ENCODE measurements at places on chromosomes 1 and 21.

- H3K27ac ChIP-seq, result no peak overlapping the region
- no peak for DNase-seq
- peaks cover 15% of the 10 kb centered on the region for H3K36me3 ChIP-seq
- no peaks in the 10 kb centered on the region for H3K27me3 ChIP-seq
Measured at GRCh38 chr1:5998906-5999301, 6.7 kb upstream of the NPHP4 start.

DNA sequence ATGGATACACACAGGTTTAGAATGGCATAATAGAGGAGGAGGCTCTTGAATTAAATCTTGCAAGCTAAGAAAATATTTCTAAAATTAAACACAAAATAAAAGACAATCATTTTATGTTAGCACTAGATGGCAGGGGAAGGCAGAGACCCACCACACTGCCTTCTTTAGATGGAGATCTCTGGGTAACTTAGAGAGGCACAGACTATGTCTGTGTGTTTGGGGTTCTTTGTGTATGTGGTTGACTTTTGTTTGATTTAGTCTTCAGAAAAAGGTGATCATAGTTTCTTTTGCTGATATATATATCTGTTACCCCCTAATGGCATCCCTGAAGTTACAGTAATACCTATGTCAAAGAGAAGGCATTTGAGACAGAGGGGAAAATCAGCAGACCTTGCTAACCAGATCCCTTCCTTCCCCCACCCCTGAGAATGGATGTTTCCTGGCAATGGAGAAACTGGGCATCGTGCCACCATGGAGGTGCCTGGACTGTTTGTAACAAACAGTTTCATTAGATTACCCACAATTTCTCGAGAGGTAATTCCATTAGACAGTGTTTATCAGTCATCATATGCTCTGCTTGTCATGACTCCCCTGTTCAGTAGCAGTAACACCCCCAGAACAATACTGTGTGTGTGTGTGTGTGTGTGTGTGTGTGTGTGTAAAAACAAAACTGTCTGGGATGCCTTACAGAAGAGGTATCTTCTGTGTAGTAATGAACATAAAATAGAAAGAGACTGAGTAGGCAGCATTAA, 228.3 kb upstream of the DEPDC1 start:
- no peaks in the 10 kb centered on the region for H3K36me3 ChIP-seq
- DNase-seq, result no peak
- H3K27me3 ChIP-seq, result no peaks in the 10 kb centered on the region
- H3K4me1 ChIP-seq, result no peaks in the 10 kb centered on the region

DNA sequence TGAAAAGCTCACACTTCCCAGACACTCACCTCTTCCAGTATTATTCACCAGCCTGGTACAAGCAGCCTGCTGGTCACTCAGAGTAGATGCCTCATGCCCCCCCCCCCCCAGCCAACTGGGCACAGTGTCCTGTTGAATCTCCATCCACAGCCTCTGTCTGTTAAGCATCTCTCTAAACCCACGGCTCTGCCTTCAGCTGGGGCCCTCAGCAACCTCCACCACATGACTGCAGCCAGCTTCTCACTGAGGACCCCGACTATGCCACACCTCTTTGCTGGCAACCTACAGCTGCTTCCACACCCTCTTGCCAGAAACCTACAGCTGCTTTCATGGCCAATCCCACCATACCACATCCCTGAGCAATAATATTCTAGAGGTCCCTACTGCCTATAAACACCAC, 113.1 kb downstream of the RHOU start:
- no peaks in the 10 kb centered on the region for H3K27me3 ChIP-seq
- H3K27ac ChIP-seq, result no peak overlapping the region
- no peak for DNase-seq
- H3K36me3 ChIP-seq, result no peaks in the 10 kb centered on the region
- peaks cover 3% of the 10 kb centered on the region for H3K4me1 ChIP-seq
- H3K4me3 ChIP-seq, result no peak overlapping the region

DNA sequence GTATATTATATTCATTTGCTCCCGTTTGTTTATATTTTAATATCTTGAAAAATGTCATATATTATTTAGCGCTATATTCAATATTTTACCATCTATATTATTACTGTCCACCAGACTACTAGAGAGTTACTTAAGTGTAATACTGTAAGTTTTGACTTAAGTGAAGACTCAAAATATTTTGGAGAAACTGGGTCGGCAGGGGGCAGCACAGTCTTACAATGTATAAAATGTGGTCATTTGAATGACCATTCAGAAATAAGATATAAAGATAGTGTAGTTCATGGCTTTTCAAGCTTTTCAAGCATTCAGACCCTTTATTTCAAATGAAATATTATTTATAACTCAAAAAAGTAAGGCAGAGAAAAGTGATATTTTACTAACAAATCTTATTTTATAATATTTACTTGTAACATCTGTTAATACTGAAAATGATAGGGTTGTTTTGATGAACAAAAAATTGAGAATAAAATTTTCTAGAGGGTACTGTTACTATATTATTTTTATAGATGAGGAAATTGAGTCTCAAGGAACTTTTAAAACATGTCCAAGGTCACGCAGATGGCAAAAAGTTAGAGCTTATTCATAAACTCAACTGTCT, 89.0 kb upstream of the SERTAD4 start:
- no peak overlapping the region for H3K27ac ChIP-seq
- peaks cover 2% of the 10 kb centered on the region for H3K27me3 ChIP-seq
- no peaks in the 10 kb centered on the region for H3K4me1 ChIP-seq

- no peak for DNase-seq
- no peak overlapping the region for H3K27ac ChIP-seq
- H3K4me3 ChIP-seq, result no peak overlapping the region
- H3K4me1 ChIP-seq, result no peaks in the 10 kb centered on the region
- H3K36me3 ChIP-seq, result no peaks in the 10 kb centered on the region
Measured at GRCh38 chr1:210910020-210910575, 223.8 kb downstream of the KCNH1 start.

- H3K4me3 ChIP-seq, result peak overlapping the region; percentile 44
- H3K4me1 ChIP-seq, result peaks cover 38% of the 10 kb centered on the region
- no peak overlapping the region for H3K27ac ChIP-seq
- DNase-seq, result no peak
- no peaks in the 10 kb centered on the region for H3K27me3 ChIP-seq
Measured at GRCh38 chr21:34890724-34891612, 158.1 kb downstream of the RUNX1 start.

- no peaks in the 10 kb centered on the region for H3K36me3 ChIP-seq
- H3K27ac ChIP-seq, result no peak overlapping the region
- H3K27me3 ChIP-seq, result no peaks in the 10 kb centered on the region
Measured at GRCh38 chr1:240618946-240619345, 7.0 kb upstream of the GREM2 start.

DNA sequence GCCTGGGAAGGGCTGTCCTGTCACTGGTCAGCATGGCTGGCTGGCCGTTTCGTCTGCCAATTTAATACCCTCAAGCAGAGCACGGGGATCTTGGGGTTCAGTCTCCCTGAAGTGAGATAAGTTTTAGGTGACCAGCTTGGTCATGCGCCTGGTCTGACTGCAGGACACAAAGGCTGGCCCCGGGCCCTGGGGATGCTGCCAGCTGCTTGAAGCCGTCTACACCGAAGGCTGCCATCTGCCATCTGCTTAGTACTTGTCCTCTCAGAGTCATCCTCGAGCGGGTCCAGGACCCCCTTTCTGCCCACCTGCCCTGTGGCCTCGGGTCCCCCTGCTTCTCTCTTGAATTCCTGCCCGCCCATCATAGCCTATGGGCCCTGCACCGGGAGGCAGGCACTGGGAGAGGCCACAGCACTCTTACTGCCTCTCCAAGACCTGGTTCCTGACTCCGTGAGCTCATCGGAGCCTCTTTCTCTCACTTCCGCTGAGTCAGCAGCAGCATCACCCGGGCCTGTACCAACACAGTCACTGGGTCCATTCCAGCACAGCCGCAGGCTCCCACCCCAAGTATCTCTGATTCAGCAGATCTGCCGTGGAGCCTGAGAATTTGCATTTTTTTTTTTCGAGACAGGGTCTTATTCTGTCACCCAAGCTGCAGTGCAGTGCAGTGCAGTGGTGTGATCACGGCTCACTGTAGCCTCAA, 7.0 kb downstream of the FBLIM1 start:
- H3K4me1 ChIP-seq, result no peaks in the 10 kb centered on the region
- no peak overlapping the region for H3K27ac ChIP-seq
- peaks cover 3% of the 10 kb centered on the region for H3K27me3 ChIP-seq
- no peaks in the 10 kb centered on the region for H3K36me3 ChIP-seq
- no peak for DNase-seq

GRCh38 chr1:242002072-242002471, 3.2 kb upstream of the MAP1LC3C start:
- H3K36me3 ChIP-seq, result no peaks in the 10 kb centered on the region
- no peak overlapping the region for H3K4me3 ChIP-seq
- H3K4me1 ChIP-seq, result peaks cover 4% of the 10 kb centered on the region
- H3K27me3 ChIP-seq, result no peaks in the 10 kb centered on the region
- no peak for DNase-seq

DNA sequence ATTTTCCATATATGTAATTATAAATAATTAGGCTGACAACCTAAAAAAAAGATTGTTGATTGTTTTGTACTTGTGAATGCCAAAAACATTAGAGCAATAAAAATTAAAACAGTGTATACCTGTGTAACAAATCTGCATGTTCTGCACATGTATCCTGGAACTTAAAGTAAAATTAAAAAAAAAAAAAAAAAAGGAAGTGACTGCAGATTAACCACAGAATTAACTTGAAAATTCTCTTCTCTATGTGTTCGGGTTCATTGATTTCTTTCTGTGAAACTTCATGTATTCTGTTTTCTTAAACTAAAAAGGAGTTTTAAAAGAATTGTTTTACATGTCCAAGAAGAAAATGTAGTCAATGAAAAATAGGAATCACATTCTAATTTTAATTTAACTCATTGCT, 95.7 kb downstream of the FASLG start:
- DNase-seq, result no peak
- H3K4me1 ChIP-seq, result no peaks in the 10 kb centered on the region
- no peak overlapping the region for H3K27ac ChIP-seq
- H3K4me3 ChIP-seq, result no peak overlapping the region

DNA sequence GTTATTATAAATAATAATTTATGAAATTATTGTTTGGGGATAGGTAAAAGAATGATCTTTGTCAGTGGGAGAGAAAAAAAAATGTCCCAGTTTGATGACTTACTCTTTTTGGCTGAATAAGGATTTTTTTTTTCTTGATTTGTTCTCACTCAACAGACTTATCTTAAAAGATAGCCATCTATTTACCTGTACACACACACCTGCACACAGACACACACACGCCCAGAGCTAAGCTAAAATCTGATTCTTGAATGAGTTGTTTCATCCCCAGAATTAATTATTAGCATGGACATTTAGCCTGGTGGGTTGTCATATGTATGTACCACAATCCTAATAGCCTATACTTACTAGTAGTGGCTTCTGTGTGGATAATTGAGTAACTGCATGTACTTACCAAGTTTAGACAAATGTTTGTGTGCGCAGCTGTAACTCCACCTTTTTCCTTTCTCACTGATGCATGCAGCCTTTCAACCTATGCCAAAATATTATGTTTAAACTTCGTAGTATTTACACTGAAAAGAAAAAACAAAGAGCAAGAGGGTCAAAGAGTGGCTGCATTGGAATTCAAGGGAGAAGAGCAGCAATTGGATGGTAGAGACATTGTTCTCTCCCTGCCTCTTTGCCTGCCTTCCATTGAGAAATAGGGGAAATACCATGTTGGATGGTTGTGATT, 174.3 kb downstream of the ADGRL2 start:
- no peaks in the 10 kb centered on the region for H3K4me1 ChIP-seq
- H3K36me3 ChIP-seq, result no peaks in the 10 kb centered on the region
- DNase-seq, result no peak
- H3K27ac ChIP-seq, result no peak overlapping the region
- H3K27me3 ChIP-seq, result no peaks in the 10 kb centered on the region

- no peak overlapping the region for H3K27ac ChIP-seq
- H3K4me1 ChIP-seq, result peaks cover 25% of the 10 kb centered on the region
- H3K4me3 ChIP-seq, result no peak overlapping the region
- no peak for DNase-seq
- peaks cover 18% of the 10 kb centered on the region for H3K27me3 ChIP-seq
Measured at GRCh38 chr1:151720125-151720524, 1.2 kb upstream of the RIIAD1 start.

GRCh38 chr1:197305925-197306324, 37.9 kb downstream of the CRB1 start:
- H3K27ac ChIP-seq, result no peak overlapping the region
- H3K4me3 ChIP-seq, result no peak overlapping the region
- H3K27me3 ChIP-seq, result peaks cover 4% of the 10 kb centered on the region
- H3K4me1 ChIP-seq, result no peaks in the 10 kb centered on the region
- DNase-seq, result no peak

GRCh38 chr1:212030936-212031528, 4.3 kb downstream of the INTS7 start:
- no peak overlapping the region for H3K27ac ChIP-seq
- H3K4me1 ChIP-seq, result peaks cover 13% of the 10 kb centered on the region
- DNase-seq, result no peak
- H3K27me3 ChIP-seq, result no peaks in the 10 kb centered on the region

DNA sequence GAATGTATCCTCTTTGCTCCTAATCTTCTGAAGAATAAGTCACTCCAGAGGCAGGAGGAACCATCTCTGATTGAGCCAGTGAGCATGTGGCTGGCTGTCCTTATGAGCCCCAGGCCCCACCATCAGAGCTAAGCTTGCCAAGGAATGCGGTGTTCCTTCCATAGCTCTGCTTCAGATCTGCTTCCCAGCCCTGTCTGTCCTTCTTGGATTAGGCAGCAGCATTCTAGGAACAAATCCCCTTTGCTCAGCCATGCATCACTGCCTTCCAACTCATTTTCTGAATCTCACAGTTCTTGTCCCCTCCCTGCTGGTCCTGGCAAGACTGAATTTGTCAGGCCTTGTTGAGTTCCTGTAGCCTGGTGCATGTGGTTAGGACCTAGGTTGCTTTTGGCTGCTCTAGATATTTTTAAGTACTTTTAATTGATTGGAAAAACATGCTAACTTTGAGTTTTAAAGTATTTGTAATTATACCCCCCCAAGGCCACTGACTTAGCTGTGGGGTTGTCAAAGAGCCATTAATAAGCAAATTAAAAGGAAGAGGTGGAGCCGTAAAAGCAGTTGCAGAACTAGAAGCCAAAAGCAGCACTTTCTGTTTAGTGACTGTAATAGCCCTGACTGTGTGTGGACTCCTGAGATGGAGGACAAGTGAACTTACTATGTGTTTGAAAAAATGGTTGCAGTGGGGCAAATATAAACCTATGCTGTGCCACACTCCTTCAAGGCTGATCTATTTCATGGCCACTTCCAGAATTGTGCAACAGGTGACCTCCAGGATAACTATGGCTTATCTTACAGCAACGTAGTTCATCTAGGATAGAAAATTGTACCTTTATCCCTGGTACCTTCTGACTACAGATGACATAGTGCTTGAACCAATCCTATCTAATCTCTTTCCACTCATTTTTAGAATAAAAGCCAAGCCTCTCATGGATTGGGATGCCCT, 61.3 kb upstream of the BACH1 start:
- no peak overlapping the region for H3K4me3 ChIP-seq
- no peaks in the 10 kb centered on the region for H3K36me3 ChIP-seq
- no peak for DNase-seq
- no peak overlapping the region for H3K27ac ChIP-seq
- H3K27me3 ChIP-seq, result no peaks in the 10 kb centered on the region

GRCh38 chr1:112935461-112936111, 20.4 kb downstream of the SLC16A1 start:
- H3K36me3 ChIP-seq, result no peaks in the 10 kb centered on the region
- H3K4me3 ChIP-seq, result no peak overlapping the region
- H3K27ac ChIP-seq, result no peak overlapping the region
- H3K27me3 ChIP-seq, result no peaks in the 10 kb centered on the region
- DNase-seq, result no peak

Data from natural killer cell (primary cell).